ENCODE measurements at places on chromosomes 2 and 18. TPM values are rescaled to one million over a fixed set of nuclear protein-coding genes. Genes with fewer than 3 reads are reported as not detected.
A peak's percentile ranks its signal among the peaks of the same experiment; 100 is the strongest.

DNA sequence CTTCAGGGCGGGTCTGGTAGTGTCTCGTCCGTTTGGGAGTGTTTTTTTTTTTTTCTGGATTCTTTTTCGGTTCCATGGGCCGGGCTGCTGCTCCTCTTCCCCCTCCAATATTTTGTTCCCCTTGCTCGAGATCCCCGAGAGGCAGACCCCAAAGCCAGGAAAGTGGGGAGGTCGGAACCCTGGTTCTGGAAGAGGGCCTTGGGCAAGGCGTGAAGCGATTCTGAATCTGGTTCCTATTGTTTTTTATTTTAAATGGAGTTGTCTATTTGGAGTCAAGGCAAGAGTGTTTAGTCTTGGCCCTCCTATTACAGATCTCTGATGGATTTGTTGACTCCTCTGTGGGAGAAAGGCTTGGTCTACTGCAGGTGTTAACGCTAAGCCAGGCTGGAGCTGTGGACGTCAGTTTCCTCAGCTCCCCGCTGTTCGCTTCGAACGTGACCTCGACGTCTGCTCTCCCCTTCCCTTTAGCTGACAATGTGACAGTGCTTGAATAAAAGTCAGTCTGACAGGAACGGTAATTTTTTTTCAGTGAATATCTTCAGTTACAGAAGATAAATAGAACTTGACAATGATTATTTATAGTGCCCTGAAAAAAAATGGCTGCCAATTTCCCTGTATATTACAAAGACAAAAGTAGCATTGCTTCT is 683 bp upstream of the DNAJC27 start:
- DNase-seq = peak; percentile 52

- DNase-seq = no peak
Measured at GRCh38 chr2:42777883-42778805, 14.2 kb upstream of the OXER1 start.

DNA sequence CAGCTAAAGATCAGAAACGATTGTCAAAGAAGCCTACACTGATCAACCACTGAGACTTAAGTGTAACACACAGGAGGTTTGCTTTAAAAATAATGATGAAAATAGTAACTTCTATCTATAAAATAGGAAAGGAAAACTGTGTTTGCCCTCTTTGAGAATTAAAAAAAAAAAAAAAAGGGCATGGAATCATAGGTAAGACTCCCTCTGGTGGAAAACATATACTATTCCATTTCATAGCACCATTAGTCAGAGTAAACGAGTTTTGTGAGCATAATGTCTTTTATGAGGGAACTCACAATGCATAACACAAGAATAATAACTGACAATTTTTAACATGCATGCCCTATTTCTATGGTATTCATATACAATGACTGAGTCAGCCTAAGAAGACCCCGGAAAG is 36.3 kb downstream of the SLC35F5 start:
- DNase-seq = no peak

DNA sequence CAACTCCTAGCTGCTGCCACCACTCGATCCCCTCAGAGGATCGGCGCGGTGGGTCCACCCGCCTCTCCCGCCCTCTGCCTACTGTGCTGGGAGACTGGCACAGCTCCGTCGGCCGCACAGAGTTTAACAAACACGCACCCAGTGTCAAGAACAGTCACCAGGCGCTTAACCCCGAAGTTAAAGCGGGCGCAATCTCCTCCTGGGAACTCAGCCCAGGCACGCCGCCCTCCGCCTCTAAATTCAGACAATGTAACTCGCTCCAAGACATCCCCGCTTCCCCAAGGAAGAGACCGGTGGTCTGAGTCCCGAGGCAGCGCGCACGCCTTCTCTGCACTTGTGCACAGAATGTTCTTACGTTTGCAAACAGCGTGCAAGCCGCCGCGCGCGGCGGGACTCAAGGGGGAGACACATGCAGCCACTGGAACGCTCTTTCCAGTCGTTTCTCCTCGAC is 533 bp downstream of the CXCR4 start:
- no peak for DNase-seq

DNA sequence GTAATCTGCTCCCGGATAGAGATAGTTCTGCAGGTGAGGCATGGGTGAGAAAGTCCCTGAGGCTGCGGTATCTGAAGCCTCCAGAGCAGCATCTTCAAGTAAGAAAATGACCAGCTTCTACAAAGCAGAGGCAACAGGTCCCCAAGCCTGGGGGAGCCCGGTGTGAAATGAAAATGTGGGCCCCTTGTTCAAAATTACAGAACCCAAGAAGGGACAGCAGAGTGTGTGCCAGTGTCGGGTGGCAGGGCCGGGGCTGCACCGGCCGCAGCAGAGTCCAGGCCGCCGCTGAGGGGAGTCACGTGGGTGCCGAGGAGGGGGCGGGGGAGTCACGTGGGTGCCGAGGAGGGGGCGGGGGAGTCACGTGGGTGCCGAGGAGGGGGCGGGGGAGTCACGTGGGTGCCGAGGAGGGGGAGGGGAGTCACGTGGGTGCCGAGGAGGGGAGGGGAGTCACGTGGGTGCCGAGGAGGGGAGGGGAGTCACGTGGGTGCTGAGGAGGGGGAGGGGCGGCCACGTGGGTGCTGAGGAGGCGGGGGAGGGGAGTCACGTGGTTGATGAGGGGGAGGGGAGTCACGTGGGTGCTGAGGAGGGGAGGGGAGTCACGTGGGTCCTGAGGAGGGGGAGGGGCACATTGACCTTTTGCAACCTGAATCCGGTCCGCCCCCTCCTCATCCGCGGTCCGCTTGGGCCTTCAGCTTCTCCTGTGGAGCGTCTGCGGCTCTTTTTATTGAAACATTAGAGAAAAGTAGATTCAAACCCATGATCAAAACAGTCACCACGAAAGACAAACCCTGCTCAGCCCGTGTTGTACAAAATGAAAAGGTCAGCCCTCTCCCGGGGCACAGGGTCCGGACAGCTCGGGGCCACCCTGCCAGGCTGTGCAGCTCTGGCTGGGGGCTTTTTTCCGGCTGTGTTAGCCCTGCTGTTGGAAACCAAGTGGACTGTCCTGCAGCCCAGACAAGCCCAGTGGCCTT is 10.4 kb downstream of the COLEC11 start:
- DNase-seq = peak; percentile 19

DNA sequence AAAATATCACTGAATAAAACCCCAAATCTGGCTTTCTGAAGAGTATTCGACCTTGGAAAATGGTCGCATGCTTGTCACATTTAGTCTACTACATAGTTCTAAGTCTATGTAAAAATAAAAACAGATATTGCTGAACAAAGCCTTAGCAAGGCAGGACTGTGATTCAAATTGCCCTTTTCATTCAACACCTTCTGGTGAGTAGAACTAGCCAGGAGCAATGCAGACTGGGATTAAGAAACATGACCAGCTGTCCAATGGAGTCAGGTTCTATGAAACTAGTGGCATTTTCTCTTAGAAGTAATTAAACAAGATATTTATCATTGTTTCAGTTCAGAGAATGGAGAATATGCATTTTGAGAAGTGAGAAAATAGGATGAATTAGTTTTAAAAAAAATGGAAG is 1260.5 kb upstream of the ACVR2A start:
- no peak for DNase-seq

DNA sequence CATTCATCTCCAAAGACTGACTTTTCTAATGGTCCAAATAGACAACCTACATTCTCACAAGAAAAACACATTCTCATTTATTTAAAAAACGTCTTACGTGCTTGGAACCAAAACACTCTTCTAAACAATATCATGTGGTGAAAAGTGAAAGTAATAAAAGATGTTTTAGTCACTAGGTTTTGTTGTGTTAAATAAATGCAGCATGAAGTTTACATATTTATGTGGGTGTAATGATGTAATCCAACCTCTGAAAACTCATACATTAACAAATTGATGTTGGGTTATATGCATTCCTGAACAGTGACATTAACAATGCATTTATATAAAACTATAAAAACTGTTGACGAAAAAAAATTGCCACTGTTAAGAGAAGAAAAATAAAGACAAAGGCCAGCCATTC is 55.1 kb upstream of the ACVR2A start:
- DNase-seq = no peak

The SERPINB13 gene
- polyA plus RNA-seq = not detected

The SGPP2 gene
- 2.2 TPM for polyA plus RNA-seq

The REEP1 gene
- polyA plus RNA-seq = not detected

The KCNS3 gene
- polyA plus RNA-seq = not detected
